Thyroid gland (tissue), 4 donors: ENCODE measurements at places on chromosomes 16 and 17. TPM values are rescaled to one million over a fixed set of nuclear protein-coding genes. Genes with fewer than 3 reads are reported as not detected.
A peak's percentile ranks its signal among the peaks of the same experiment; 100 is the strongest.

CLEC10A gene
- total RNA-seq: 2.5 TPM

DNA sequence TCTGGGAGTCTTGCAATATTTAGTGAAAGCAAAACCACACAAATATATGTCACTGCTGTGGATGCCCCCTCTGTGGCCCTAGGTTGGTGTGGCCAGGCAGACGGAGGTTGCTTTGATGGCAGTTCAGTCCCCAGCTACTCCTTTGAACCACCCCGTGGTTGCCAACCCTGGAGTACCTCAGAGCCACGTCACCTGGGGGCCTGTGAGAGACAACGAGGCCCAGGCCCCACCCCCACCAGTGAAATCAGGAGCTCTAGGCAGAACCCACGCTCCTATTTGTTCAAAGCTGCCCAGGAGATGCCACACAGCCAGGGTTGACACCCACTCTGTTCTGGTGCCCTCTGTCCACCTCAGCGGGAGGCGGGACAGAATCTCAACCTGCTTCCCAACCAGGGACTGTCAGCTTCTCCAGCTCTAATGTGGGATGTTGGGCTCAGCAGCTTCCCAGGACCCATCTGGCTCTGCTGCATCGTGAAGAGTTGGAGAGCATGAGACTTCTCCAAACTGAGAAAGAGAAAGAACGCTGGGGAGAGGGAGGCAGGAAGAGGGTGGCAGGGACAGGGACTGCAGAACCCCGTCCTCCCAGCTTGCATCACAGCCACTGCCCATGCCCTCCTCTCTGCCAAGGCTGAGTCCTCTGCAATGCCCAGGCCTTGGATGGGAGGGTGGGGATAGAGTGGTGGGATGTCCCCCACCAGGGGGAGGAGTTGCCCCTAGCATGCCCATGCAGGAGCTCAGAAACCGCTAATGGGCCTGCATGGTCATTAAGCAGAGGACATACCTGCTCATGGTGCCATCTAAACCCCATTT lies 81.8 kb downstream of the C16orf78 start:
- no peak for DNase-seq

DNA sequence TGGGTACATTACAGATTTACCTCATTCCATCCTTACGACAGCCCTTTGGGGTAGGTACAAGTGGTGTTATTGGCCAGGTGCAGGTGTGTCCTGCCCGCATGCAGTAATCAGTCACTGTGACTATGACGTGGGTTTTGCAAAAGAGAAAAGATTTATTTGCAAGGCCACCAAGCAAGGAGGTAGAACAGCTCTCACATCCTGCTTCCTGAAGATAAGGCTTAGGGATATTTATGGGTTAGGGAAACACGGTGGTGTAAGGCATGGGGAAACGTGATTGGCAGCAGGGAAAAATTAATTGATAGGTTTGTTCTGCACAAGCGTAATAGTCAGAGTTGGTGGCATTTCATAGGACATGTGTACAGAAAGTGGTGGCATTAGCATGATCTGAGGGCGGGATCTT lies 214.8 kb downstream of the PARN start:
- no peak for DNase-seq

- DNase-seq: no peak
These were observed 10.4 kb upstream of the HOXB13 start for GRCh38 chr17:48738803-48739526.

SLFN11 gene
- 68.5 TPM for total RNA-seq

- no peak for DNase-seq
These were observed 343.0 kb upstream of the DYNLRB2 start for GRCh38 chr16:80197741-80198201.

- DNase-seq: peak; percentile 5
These were observed 4.3 kb downstream of the ZNF768 start for GRCh38 chr16:30521873-30522641.

- no peak for DNase-seq
These were observed 9.3 kb upstream of the WBP2 start for GRCh38 chr17:75864448-75864871.

DNA sequence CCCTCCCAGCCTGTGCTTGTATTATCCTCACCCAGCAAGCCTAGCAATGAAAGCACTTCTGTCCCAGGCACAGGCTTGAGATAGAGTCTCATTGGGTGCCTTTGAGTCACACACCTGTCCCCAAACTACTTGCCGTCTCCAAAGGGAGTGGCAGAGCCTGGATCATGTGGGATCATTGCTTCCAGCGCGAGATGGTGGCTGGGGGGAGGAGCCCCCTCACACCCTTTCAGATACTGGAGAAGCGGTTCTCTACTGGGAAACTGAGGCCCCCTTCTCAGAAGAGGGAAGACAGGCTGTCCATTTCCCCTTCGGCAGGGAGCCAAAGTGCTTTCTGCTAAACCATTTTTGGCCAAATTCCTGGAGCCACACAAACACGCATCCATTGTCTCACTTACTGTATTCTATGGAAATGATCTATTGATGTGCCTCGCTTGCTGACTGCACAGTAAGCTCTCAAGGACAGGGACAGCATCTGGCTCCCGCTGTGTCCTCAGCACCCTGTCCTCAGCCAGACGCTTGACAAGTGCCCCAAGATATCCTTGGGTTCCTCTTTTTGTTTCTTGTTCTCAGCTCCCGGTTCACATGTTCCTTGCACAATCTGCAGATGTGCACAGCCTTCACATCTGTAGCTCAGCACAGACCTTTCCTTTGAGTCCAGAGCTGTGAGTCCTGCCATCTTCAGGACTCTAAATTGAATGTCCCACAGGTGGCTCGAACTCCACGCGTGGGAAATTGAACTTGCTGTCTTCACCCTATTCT lies 26.0 kb upstream of the DLX3 start:
- DNase-seq: no peak

- no peak for DNase-seq
These were observed 228.8 kb downstream of the CDH11 start for GRCh38 chr16:64892835-64893785.

DNA sequence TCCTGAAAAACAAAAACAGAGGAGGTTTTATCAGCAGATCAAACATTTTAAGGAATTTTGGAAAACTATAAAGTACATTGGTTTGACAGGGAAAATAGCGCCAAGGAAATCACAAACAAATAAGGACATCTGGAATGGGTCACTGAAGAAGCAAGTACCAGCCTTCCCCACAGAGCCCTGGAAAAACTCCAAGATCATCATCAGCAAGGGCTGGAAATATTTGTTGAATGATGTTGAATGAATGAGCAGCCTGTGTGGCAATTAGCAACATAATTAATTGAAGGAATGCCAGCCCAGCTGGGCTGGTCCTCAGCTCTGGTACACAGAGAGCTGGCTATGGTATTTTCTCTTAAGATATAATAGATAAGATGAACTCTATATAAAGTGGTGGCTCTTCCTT lies 290.4 kb downstream of the HS3ST3A1 start:
- DNase-seq: no peak

TPSG1 gene
- total RNA-seq: not detected

- peak; percentile 31 for DNase-seq
These were observed 491 bp downstream of the TRAP1 start for GRCh38 chr16:3716831-3717234.

ZPBP2 gene
- 0.40 TPM for total RNA-seq

TRIM72 gene
- total RNA-seq: not detected

- no peak for DNase-seq
These were observed 3.4 kb downstream of the LYRM1 start for GRCh38 chr16:20903899-20904506.

RNFT1 gene
- 13.2 TPM for total RNA-seq

DNA sequence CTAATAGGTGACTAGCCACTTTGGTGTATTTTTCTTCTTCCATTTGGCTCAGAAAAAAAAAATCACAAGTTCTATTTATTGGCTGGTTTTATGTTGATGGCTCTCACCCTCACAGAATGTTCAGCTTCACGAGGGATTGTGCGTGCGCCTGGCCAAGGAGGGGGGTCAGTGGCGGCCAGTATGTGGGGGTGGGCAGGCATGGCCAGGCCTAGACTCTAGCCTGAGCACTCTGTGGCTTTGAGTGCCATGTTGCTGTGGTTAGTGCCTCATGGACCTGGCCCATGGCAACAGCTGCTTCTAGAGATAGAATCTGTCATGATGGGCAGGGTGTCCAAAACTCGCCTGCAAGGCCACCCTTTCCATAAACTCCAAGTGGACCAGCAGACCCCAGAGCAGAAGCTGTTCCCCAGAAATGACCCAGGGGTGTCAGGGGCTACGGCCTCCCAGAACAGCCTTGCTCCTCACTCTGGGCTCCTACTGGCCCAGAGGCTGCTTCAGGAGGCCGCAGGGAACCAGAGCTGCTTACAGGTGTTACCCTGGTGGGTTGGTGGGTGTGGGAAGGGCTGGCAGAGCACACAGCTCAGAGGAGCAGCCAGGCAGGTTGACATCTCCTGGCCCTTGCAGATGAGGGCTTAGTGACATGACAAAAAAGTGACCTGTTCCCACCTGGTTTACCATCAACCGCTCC lies 124.9 kb downstream of the SOCS1 start:
- DNase-seq: no peak

DNA sequence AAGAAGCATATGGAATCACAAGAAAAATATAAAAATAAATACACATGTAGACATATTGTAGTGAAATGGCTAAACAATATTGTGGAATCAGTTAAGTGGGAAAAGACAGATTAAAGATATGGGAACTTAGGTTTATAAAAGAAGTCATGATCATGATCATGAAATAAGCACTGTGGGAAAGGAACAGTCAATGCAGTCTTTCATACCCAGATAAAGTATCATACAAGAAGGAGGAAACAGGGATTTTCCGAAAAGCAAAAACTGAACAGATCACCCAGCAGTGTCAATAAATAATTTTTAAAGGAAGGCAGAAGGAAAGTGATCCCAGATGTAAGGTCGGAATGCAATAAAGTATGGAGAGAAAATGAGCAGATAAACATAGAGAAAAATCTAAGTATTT lies 71.6 kb downstream of the NETO2 start:
- DNase-seq: no peak

GRCh38 chr16:23334950-23335349 lies 32.8 kb downstream of the SCNN1B start:
- DNase-seq: no peak

DNA sequence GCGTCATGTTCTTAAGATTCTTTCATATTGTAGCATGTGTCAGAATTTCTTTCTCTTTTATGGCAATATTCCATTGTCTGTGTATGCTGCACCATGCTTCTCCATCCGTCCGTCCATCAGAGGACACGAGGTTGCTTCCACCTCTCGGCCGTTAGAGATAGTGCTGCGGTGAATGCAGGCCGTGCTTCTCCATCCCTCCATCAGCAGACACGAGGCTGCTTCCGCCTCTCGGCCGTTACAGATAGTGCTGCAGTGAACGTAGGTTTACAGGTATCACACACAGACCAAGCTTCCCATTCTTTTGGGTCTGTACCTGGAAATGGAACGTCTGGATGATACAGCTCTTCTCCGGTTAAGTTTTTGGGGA lies 113.5 kb downstream of the CMIP start:
- DNase-seq: no peak

PRAC2 gene
- not detected for total RNA-seq

GRCh38 chr16:8847623-8848022 lies 21.2 kb downstream of the CARHSP1 start:
- DNase-seq: no peak

GRCh38 chr17:78526231-78527025 lies 50.8 kb downstream of the DNAH17 start:
- DNase-seq: peak; percentile 74

MYOCD gene
- 1.1 TPM for total RNA-seq

DNA sequence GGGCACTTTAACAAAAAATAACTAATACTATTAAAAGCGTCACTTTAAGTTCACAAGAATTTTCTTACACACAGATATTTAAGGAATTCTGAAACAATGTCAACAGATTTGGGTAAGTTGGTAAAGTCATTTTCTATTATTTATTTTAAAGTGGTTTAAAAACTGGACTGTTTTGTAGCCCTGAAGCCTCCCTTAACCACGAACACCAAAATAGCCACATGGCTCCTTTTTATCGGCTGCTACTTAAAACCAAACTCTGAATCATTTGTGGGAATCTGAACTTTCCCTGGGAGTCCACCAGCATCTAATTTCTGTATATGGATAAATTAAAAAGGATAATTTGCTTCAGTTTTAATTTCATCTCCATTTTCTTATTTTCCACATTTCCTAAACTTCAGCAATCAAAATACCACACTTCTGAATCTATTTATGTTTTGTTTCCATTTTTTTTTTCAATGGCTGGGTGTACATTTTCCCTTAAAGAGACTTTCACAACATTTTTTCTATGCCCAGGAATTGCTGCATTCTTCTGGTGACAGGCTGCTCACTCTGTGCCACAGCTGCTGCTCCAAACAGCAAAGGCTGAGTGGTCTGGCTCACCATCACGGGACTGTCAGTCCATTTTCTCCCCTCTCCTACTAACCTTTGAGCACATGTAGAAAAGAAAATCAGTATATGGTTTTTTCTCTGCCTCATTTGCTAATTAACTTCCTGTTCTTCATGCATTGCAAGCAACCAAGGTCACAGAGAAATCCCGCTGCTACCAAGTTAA lies 255.5 kb upstream of the KCNJ16 start:
- DNase-seq: no peak

GRCh38 chr16:29009050-29009837 lies 24.4 kb downstream of the LAT start:
- DNase-seq: no peak

DNA sequence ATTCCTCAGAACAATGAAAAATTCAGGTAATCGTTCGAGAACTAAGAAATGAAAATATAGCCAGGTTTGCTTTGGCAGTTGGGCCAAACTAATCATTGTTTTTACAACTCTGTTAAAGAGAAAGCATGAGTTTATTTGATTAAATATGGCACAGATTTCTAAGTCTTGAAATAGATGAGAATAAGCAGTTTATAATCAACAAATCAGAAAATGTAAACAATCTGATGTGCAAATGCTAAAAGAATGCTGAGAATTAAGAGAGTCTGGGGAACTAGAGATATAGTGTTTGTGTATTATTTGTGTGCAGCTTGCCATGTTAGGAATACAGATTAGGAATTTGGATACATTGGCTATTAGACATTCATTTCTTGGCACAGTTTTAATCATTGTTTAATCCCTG lies 212.5 kb downstream of the TANC2 start:
- DNase-seq: no peak

DNA sequence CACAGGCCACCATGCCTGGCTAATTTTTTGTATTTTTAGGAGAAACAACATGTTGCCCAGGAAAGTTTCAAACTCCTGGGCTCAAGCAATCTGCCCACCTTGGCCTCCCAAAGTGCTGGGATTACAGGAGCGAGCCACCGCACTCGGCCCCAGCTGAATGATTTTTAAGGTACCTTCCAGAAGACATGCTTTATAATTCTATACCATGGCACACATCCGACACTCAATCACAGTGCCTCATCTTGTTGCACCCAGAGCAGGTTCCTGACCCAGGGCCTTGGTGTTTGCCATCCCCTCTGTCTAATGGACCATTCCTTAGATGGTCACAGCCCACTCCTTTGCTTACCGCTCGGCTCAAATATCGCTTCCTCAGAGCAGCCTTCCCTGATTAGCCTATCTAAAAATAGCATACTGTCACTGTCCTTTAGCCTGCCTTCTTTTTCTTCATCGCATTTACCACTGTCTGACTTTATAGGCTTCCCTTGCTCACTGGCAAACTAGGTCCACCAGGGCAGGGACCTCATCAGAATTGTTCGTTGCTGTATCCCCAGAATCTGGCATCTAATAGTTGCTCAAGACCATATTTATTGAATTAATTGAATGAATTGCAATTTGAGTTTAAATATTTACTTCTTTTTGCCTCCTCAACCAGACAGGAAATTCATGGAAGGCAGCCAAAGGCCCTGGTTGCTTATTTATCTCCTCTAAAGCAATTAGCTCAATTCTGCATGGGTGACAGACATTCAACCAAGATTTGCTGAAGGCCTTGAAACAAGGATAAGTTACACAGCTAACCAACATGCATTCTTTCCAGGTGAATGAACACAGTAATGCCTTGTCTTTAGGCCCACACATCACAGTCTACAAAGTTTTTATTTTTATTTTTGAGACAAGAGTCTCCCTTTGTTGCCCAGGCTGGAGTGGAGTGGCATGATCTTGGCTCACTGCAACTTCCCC lies 6.3 kb upstream of the TENT4B start:
- DNase-seq: peak; percentile 43

B4GALNT2 gene
- 10.1 TPM for total RNA-seq
